ENCODE measurements at places on chromosomes 13 and 19.

DNA sequence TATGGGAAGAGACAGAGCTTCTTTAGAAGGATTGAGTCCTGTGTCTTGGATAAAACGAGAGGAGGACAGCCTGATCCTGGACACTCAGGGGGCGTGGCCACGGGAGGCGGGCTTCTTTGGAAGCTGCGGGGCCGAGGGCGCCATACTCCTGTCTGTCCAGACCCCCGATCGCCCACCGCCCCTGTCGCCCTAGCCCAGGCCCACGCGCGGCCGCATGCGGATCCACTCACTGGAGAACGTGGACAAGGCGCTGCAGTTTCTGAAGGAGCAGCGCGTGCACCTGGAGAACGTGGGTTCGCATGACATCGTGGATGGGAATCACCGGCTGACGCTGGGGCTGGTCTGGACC is 23.1 kb downstream of the SPTBN4 start:
- DNase-seq = peak; percentile 52

- DNase-seq = no peak
These were observed 129.8 kb downstream of the DLEU7 start for GRCh38 chr13:50713523-50714248.

DNA sequence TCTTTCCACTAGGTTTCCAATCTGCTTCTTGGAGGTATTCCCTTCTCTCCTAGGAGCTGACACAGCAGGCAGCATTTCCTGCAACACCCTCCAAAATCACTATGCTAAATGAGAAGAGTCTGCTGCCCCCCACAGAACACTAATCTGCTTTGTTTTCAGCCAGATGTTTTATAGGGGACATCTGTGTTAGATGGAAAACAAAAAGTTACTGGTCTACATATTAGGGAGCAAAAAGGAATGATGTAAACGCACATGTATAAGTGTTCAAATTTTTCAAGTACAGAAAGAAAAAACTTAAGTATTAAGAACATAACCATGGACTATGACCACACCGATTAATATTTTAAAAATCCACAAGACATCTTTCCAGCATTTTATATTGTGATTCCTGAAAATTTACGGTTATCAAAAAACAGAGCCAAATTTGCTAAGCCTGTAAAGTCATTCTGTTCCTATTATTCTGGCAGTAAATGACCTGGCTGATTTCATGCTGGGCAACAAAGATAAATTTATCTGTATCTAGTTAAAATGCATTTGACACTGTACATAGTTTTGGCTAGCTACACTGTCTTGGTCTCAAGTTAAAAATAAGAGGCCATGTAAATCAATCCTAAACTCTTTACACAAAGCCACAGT is 63.3 kb downstream of the DCLK1 start:
- peak; percentile 33 for DNase-seq

DNA sequence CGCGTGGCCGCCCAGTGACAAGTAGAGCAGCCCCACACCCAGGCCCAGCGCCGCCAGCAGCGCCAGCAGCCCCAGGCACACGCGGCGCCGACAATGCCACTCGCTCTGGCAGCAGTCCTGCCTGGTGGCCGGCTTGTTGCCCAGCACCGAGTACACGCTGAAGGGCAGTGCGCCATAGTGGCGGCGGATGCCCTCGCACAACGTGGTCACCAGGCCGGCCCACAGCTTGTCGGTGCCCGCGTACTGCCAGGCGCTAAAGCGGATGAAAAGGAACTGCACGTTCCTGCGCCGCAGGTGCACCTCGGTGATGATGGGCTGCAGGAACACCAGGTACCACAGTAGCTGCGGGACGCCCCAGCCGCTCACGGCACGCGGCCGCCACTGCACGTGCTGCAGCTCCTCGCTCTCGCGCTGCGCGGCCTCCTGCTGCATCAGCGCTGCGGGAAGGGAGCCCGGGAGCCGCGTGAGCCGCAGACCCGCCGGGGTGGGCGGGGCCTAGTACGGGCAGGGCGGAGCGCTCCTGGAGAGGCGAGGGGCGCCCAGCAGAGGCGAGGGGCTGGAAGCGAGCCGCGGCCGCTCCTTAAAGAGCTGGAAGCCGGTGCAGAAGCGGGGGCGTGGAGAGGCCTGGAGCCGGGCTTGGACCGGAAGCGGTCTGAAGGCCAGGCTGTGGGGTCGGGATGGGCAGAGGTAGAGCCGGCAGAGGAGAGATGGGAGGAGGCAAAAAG is 7.3 kb downstream of the NKPD1 start:
- DNase-seq = peak; percentile 72

DNA sequence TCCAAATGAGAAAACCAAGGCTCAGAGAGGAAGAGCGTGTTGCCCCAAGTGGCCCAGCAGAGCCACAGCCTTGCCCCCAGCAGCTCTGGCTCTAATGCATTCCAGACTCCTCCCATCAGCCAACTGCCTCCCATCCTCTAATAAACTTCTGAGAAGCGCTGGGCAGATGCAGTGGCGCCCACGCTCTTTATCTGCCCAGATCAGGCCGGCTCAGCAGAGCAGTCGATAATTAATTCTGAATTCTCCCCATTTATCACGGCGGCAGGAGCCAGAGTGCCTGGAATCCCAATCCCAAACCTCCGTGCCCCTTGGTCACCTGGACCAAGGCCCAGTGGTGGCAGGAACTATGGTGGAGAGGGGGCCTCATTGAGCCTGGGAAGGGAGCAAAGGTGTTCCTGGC is 13.9 kb downstream of the TINCR start:
- no peak for DNase-seq

DNA sequence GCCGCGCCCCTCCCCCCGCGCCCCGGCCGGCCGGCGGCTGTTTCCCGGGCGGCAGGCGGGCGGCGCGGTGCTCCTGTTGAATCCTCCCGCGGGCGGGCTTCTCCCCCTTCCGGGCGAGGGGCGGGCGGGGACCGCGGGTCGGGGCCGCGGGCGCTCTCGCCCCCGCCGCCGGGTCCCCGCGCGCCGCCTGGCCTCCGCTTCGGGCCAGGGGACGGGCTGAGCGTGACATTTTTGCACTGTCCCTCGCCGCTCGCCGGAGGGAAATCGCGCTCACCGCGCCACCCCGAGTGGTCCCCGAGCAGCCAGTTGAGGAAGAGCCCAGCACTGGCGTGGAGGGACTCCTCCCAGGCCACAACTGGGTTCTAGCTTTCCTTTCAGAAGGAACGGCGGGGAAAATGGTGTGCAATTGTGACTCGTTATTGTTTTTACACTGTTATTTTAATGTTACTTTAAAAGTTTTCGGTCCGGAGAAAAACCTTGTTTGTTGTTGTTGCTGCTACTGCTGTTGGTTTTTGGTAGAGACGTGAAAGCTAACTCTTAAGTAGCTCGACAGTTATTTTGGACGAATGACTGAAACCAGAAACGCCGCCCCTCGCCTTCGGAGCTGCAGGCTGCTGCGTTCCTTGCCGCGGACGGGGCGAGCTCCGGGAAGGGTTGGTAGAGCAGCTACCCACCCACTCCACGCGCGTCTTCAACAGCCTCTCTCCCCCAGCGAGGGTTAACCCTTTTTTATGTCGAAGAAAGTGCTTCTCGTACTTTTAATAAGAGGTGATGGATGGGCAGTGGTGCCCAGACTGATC is 959 bp downstream of the PDS5B start:
- peak; percentile 47 for DNase-seq

GRCh38 chr19:34149873-34150272 is 22.4 kb upstream of the LSM14A start:
- no peak for DNase-seq

GRCh38 chr19:46408664-46409039 is 4.7 kb downstream of the CCDC8 start:
- no peak for DNase-seq

GRCh38 chr13:50370303-50370950 is 355.2 kb downstream of the KCNRG start:
- DNase-seq = no peak
